ENCODE measurements at places on chromosomes 13 and 19. TPM values are rescaled to one million over a fixed set of nuclear protein-coding genes. Genes with fewer than 3 reads are reported as not detected.
A peak's percentile ranks its signal among the peaks of the same experiment; 100 is the strongest.

- no peaks in the 10 kb centered on the region for H3K36me3 ChIP-seq
- DNase-seq, result peak; percentile 47
- H3K4me1 ChIP-seq, result peaks cover 27% of the 10 kb centered on the region
- H3K27ac ChIP-seq, result peak overlapping the region; percentile 77
These were observed 1.2 kb downstream of the KPNA3 start for GRCh38 chr13:49791315-49791710.

DNA sequence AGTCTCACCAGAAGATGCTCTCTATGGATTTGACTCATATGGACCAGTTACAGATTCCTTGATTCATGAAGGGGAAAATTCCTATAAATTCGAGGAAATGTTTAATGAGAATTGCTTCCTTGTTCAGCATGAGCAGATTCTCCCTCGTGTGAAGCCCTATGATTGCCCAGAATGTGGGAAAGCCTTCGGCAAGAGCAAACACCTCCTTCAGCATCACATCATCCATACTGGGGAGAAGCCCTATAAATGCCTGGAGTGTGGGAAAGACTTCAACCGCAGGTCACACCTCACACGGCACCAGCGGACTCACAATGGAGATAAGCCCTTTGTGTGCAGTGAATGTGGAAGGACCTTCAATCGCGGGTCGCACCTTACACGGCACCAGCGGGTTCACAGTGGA, 10.7 kb downstream of the ZNF460 start:
- no peak for DNase-seq
- no peaks in the 10 kb centered on the region for H3K4me1 ChIP-seq
- peaks cover 97% of the 10 kb centered on the region for H3K36me3 ChIP-seq

DNA sequence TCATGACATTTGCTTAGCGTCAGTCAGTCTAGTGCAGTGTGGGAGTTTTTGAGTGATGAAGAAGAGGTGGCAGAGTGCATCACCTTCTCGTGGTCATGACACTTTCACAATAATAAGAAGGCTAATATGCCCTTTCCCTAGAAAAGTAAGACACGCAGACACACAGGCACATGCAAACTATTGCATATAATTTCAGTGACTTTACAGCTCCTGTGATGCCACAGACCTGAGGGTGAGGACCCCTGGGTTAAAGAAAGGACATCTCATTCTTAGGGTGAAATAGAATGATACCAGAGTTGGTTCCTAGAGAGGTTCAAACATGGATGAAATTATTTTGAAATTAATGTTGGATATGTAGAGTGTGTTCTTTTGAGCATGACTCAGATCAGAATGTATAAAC, 300.3 kb downstream of the GPC5 start:
- DNase-seq, result no peak
- no peaks in the 10 kb centered on the region for H3K4me1 ChIP-seq
- no peak overlapping the region for H3K27ac ChIP-seq

DNA sequence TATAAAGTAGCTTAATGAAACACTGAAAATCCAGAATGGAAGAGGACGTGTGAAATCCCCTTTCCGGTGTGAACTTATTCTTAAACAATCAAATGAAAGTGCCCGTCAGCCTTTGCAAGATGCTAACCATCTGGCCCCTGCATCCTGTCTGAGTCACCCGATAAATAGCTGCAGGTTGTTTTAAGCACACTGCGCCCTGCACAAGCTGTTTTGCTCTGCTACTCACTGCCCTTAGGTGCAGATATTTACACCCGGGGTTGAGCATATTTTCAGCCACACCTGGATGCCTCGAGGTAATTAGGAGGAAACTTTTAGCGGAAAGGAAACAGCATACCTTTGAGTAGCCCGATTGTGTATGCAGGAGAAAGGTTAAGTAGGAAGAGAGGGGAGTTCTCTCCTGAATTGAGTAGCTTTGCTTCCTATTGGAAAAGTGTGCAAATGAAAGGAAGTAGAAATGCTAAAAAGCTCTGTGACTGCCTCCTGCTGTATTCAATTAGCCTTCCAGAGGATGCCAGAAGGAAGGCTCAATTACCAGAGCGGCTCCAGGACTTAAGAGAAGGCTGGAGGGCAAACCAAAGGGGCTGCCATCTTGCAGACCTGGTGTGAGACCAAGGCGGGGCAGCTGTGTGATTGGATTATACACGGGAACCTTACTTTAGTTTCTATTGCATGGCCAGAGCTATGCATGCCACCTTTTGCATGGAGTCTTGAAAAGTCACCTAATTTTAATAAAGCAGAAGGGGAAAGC, 42.5 kb downstream of the IRS2 start:
- peak overlapping the region; percentile 76 for H3K27ac ChIP-seq
- no peaks in the 10 kb centered on the region for H3K27me3 ChIP-seq
- peak; percentile 89 for DNase-seq
- H3K36me3 ChIP-seq, result peaks cover 11% of the 10 kb centered on the region
- peaks cover 27% of the 10 kb centered on the region for H3K4me1 ChIP-seq
- peak overlapping the region; percentile 24 for H3K4me3 ChIP-seq

SYCN gene
- total RNA-seq, result not detected

VWA8 gene
- total RNA-seq, result 20.1 TPM

DNA sequence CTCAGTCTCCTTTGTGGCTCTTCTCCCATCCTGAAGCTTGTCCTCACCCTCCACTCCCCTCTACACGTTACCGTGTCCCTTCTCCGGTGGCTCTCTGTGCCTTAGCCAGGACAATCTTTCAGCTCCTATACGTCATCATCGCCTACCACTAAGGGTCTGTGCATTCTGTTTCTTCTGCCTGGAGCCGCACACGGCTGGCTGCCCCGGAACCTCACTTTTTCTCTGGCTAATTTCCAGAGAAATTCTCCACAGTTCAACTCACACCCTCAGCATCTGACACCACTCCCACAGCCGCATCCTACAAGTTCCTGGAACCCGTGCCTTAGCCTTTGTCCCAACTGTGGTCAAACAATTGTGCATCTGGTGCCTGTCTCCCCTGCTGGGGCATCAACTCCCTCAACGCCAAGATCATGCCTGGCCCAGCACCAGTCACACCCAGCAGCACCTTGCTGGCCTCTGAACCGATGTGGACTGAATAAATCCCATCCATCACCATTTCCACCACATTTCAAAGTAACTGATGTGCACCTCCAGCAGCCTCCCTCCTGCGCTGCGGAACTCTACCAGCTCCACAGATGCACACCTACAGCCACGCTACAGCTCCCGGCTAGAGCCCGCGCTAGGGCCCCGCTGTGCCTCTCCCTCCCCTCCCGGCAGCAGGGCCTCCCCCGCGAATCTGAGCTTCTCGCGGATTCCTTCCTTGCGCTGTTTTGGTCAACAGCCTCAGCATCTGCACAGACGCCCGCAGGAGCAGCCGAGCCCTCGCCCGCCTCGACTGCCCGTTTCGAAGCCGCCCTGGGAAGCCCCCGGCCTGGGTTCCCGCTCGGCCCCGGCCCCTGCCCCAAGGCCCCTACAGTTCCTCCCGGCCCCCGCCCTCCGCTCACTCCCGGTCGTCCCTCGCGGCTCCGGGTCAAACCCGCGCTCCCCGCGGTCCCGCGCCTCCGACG, 689 bp downstream of the DCUN1D2 start:
- no peaks in the 10 kb centered on the region for H3K27me3 ChIP-seq
- peak overlapping the region; percentile 68 for H3K27ac ChIP-seq
- H3K4me1 ChIP-seq, result peaks cover 37% of the 10 kb centered on the region

DNA sequence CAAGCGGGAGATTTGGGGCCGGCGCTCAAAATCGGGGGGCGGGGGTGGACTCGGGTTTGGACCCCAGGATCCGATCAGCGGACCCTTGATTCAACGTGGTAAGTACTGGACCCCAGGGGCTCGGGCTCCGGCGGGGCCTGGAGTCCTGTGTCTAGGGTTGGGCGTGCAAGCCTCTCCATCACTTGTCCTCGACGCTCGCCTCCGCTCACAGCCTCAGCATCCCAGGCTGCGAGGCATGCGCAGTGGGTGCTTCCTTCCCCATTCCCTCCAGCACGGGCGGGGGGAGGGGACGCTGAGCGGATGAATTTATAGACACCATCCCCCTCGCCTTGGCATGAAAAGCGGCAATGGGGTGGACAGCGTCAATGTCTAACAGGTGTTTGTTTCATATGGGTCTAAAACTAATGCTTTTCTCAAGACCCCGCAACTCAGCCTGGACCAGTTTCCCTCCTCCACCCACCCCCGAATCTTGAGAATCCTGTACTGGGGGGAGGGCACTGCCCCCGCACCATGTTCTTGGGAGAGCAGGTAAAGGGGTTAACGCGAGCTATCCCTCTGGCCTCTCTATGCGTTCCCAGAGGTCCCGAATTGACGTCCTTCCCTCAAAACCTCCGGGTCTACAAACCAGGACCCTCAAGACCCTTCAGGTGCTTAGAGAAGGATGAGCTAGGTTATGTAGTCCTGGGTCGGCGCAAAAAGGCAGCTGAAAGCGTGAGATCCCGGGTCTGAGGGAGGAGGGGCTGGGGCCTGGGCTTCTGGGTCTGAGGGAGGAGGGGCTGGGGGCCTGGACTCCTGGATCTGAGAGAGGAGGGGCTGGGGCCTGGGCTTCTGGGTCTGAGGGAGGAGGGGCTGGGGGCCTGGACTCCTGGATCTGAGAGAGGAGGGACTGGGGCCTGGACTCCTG, 579 bp downstream of the CPT1C start:
- H3K4me1 ChIP-seq, result peaks cover 14% of the 10 kb centered on the region
- peak overlapping the region; percentile 56 for H3K4me3 ChIP-seq
- no peak overlapping the region for H3K27ac ChIP-seq
- peaks cover 28% of the 10 kb centered on the region for H3K36me3 ChIP-seq
- no peaks in the 10 kb centered on the region for H3K27me3 ChIP-seq

DNA sequence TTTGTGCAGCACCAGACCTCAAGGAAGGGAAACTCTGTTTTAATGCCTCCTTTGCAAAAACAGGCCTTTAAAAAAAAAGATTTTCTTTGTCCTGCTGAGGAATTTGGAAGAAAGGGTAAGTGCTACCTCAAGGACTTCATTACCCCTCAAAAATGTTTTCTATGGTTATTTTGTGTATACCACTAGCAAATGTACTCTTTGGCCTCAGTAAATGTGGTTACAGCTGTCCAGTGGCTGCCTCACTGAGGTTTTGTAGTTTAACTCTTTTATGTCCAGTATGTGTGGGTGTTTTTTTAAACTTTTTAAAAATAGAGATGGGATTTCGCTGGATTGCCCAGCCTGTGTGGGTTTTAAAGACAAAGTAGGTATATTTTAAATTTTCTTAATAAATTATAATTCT, 42.2 kb upstream of the TSC22D1 start:
- no peak for DNase-seq
- H3K4me3 ChIP-seq, result no peak overlapping the region
- H3K27ac ChIP-seq, result no peak overlapping the region
- H3K4me1 ChIP-seq, result no peaks in the 10 kb centered on the region

SHISA2 gene
- 1.2 TPM for total RNA-seq

PRRG2 gene
- 3.9 TPM for total RNA-seq

DNA sequence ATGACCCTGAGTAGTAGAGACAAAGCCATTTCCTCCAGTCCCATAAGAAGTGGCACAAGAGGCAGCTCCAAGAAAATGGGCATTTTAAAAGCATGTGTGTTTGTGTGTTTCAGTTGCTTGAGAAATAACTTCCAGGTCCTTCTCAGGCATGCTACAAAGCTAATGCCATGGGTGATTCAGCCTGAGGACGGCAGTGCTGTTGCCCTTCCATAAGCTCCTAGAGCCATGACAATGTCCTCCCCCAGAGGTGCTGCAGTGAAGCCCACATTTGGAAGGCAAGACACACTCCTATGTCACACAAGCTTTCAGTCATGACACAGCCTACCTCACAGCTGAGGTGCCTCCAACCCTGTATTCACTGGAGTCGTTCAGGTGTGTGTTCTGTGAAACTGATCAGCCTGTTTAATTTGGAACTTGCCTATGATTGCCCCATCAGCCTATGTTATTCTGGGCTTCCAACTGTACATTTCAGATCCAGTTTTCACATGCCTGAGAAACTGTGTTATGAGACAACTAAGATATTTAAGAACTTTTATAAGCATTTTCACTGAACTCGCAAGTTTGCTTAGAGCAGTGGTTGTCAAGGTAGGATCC, 213.6 kb downstream of the FOXO1 start:
- DNase-seq, result no peak
- peak overlapping the region; percentile 40 for H3K4me3 ChIP-seq
- H3K27me3 ChIP-seq, result no peaks in the 10 kb centered on the region

- H3K4me1 ChIP-seq, result peaks cover 15% of the 10 kb centered on the region
- no peak overlapping the region for H3K4me3 ChIP-seq
- H3K27ac ChIP-seq, result no peak overlapping the region
- no peak for DNase-seq
These were observed 31.0 kb downstream of the THSD1 start for GRCh38 chr13:52374873-52375411.

DNA sequence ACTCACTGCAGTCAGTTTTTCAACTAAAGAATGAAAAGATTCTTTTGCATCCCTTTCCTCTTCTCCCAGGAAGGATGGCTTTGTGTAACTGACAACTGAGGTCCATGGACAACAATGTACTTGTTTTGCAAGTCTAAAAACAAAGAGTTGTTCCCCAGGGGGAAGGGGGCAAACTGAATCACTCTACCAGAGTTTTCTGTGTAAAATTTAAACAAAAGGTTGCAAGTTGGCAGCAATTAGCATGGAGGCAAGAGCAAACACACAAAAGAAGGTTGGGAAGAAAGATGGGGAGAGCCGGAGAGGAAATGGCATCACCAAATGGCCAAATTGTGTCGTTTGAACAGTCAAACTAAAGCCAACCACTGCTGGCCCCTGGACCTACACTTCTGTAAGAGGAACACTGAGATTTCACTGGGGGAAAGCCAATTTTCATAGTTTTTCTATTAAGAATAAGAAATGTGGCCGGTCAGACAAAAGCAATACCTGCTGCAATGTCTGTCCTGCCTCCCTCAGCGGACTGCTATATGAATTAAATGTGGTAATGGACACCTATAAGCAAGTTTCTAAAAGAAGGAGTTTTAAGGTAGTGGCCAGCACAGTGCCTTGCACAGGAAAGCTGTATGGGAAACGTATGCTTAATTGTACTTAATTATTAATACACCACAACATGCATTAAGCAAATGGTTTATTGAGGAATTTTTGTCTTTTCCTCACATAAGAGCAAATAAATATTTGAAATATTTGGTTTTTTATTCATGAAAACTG, 16.1 kb upstream of the SACS start:
- no peak for DNase-seq
- no peaks in the 10 kb centered on the region for H3K36me3 ChIP-seq
- H3K4me1 ChIP-seq, result peaks cover 14% of the 10 kb centered on the region
- H3K27me3 ChIP-seq, result no peaks in the 10 kb centered on the region
- H3K4me3 ChIP-seq, result no peak overlapping the region

AZU1 gene
- total RNA-seq, result not detected

GRCh38 chr13:113393563-113394338, 29.8 kb upstream of the GRTP1 start:
- no peak overlapping the region for H3K27ac ChIP-seq
- peak overlapping the region; percentile 77 for H3K4me3 ChIP-seq
- H3K36me3 ChIP-seq, result no peaks in the 10 kb centered on the region
- peaks cover 5% of the 10 kb centered on the region for H3K4me1 ChIP-seq
